ENCODE measurements at places on chromosomes 4 and X.

DNA sequence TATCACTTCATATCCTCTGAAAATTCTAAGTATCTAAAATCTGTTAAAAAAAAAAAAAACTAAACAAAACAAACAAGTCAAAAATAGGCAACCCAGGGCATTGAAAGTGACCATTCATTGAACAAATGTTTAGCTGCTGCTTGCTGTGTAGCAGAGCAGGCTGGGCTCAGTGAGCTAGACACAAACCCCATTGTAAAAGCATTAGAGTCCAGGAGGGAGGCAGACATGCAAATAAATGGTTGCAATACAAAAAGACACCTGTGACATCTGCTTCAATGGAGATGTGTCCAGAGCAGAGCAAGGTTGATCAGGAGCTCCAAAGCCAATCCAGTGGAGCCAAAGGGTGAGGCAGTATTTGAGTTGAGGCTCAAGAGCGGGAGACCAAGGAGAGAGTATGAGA lies 267.3 kb upstream of the GATB start:
- DNase-seq = no peak

- DNase-seq = no peak
Observed at GRCh38 chrX:106935175-106935574, 15.0 kb downstream of the CLDN2 start.

DNA sequence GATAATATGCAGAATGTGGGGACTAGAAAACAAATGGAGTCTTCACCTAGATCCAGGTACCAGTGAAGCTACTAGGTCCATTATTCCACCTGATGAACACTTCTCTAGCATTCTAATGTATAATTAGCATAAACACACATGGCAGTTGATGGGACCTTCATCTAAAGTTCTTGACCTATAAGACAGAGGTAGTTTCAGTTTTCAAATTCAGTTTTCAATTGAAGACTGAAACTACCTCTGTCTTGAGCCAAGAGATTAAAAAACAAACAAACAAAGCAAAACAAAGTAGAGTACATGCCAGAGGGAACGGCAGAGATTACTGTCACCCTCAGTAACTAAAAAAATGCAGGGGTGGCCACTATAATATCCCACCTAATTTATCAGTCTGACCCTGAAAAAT lies 199.9 kb upstream of the NEIL3 start:
- no peak for DNase-seq

DNA sequence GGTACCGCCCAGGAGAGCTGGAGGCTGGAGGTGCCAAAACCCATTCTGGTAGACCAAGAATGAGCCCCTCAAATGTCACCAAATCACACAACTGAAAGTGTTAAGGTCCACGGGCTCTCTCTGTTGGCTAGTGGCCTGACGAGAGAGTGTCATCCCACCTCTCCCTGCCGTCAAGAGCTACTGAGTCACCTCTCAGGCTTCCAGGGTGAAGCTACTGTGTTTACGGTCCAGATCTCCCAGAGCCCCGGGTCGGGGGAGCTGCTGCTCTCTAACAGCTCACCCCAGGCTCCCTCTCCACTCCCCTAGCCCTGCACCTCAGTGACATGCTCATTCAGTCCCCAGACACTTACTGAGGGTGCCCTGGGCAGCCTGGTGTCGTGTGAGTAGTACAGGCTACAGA lies 59.2 kb downstream of the ADGRG2 start:
- DNase-seq = peak; percentile 40

GRCh38 chr4:8724436-8725070 lies 132.0 kb downstream of the CPZ start:
- DNase-seq = no peak

- DNase-seq = peak; percentile 65
Observed at GRCh38 chr4:1356181-1356998, 9.4 kb downstream of the UVSSA start.

GRCh38 chr4:95556207-95556859 lies 7.6 kb upstream of the UNC5C start:
- no peak for DNase-seq

GRCh38 chr4:150259861-150260567 lies 181.8 kb downstream of the DCLK2 start:
- no peak for DNase-seq

DNA sequence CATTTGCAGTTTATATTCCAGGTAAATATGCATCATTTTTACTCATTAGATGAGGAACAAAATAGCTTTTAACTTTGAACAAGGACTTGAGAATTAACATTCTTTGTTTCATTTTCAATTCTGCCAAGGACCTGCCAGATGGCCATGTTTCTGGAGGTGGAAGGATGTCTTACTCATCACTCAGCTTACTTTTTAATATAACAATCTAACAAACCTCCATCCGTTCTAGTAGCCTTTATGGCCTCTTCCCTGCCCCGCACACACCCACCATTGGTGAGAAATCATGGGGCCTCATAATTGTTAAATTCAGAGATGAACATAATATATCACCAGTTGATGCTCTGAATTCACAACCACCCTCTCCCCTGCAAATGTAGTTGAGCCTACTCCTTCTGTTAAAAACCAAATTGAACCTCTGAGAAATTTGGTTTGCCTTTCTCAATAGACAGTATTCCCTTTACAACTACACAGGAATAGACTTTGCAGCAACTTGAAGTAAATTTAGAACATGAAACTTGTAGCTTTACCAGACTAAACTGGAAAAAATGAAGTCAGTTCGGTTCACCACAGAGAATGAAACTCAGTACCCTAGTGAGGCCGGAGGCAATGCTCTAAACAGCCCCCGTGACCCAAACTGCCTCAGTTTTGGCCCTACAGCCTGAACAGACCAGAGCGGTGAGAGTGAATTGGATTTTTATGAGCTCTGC lies 50.1 kb upstream of the ACSL4 start:
- DNase-seq = peak; percentile 10

- no peak for DNase-seq
Observed at GRCh38 chrX:57417827-57418226, 131.3 kb downstream of the FAAH2 start.

DNA sequence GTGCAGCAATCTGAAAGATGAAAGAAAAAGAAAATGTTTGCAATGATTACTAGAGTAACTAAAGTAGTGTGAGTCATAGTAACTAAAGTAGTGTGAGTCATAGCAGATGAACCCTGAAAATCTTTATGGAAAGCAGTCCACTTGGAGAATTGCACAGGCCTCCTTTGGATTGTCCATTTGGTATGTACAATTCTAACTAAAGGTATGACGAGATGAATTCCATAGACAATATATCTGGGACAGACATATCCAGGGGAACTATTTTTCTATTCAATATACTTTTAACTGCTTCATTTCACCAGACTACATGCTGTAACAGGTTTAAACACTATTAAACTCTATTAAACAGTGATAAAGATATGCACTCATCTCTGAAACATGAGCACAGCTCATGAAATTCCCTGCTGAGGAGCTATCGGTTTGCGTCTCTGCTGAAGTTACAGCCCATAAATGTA lies 798.7 kb downstream of the PCDH7 start:
- DNase-seq = peak; percentile 62

GRCh38 chr4:120870279-120870673 lies 52.2 kb downstream of the PRDM5 start:
- no peak for DNase-seq

GRCh38 chrX:47862680-47863079 lies 26.0 kb downstream of the ZNF81 start:
- DNase-seq = no peak

DNA sequence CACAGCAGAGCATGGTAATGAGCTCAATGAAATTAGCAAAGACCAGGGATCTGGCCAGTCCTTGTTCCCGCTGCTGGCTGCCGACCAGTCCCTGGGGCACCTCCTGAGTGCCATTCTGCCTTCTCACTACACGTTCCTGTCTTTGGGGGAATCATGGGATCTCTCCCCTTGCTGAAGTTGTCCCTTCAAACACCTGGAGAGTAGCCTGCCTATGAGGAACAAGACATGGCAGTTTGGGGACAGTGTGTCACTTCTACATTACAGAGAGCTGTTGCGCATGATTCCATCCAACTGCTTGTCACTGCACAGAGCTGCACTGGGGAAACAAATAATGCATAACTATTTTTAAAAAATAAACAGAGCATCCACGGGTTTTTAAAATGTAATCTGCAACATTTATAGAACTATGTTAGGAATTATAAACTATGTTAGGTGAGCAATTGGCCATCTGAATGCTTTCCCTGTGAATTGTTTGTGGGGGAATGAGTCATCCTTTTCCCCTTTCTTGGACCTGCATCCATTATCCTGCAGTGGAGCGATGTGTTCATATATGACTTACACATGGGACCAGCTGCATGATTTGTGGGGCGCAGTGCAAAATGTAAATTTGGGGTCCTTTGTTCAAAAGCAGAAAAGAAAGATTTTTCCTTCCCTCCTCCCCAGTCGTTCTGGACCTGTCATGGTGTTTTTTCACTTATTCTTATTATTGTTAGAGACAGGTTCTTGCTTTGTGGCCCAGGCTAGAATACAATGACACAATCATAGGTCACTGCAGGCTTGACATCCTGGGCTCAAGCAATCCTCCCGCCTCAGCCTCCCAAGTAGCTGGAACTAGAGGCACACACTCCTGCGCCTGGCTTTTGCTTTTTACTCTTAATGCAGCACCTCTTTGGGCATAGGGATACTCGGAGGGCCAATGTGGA lies 115.0 kb upstream of the TBL1X start:
- DNase-seq = peak; percentile 85

- DNase-seq = no peak
Observed at GRCh38 chr4:187436251-187436650, 559.3 kb upstream of the ZFP42 start.

GRCh38 chr4:47340914-47341313 lies 122.6 kb downstream of the COMMD8 start:
- DNase-seq = no peak

GRCh38 chr4:16055471-16055870 lies 28.4 kb downstream of the PROM1 start:
- no peak for DNase-seq

DNA sequence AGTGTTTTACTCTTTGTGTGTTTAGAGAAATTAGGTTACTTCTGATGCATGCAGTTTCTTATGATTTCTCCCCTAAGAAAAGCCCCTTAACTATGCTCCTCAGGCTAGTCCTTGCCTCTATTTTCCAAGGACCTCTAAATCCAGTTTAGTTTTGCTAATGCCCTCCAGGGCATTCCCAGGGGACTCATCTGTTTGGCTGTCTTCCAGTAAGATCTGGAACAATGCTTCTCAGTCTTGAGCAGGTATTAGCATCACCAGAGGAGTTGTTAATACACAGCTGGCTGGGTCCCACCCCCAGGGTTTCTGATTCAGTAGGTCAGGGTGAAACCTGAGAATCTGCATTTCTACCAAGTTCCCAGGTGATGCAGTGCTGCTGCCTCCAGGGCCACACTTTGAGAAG lies 56.9 kb downstream of the OTC start:
- DNase-seq = no peak

DNA sequence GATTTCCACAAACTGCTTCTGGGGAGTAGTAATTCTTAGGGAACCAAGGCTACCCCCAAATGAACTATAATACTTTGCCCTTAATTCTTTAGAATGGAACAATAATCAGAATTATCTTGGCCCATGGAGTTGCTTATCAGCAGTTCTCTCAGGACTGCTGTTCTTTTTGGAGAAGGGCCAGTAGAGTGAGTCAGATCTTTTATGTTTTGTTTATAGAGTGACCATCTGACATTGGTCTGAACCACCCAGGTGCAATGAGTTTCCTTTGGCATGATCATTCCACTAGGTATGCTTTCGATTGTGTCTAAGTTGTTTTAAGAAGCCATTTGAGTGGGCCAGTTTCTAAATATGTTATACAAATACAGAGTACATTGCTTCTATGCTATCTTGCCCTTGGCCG lies 31.8 kb downstream of the PRRG1 start:
- DNase-seq = peak; percentile 69

DNA sequence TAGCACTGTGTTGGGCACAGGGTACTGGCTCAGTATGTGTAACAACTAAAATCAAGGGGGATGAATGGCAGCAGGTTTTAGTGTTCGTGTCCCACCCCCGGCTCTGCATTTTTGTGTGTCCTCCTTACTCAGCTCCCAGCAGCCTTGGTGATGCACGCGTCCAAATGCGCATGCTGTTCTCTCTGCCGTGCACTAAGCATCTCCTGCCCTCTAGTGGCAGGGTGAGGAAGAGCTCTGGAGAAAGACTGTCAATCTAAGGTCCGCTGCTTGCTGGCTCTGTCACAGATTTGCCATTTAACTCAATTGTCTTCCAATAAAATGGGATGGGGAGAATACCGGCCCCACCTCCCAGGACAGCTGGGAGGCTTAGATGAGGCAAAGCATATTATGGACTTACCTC lies 61.4 kb downstream of the WFS1 start:
- DNase-seq = peak; percentile 38

GRCh38 chr4:95293014-95293413 lies 255.8 kb downstream of the UNC5C start:
- no peak for DNase-seq

GRCh38 chr4:95524184-95524583 lies 24.6 kb downstream of the UNC5C start:
- no peak for DNase-seq

DNA sequence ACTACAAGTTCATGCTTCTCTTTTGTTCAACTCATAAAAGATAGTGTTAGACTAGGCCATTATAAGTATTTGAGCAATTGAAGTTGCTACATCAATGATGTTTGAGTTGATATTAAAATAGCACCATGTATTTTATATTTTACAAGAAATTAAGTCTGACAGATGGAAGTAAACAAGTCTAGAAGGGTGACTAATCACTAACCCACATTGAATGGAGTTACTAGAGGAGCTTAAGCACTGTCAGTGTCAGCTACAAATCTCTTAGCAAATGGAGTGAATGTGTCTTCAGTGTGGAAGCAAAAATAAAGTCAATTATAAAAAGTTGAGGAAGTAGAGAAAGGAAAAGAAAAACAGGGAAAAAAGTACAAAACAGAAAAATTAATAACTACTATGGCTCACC lies 592.5 kb downstream of the PCDH18 start:
- peak; percentile 3 for DNase-seq

GRCh38 chrX:150759568-150760416 lies 66.6 kb downstream of the MTMR1 start:
- DNase-seq = no peak

DNA sequence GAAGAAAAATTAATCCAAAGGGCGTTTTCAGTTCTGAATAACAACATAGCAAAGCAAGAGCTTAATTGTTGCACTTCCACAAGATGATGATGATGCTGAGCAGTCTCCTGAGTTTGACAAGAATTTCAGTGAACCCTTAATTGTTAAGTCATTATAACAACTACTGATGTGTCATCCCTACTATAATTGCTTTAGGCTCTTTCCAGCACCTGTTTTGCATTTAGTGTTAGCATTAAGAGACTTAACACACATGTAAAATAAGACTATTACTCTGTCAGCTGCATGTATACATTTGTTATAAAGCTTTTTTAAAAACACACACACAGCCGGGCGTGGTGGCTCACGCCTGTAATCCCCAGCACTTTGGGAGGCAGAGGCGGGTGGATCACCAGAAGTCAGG lies 37.9 kb upstream of the GALNT7 start:
- no peak for DNase-seq

GRCh38 chr4:73832651-73833237 lies 3.7 kb upstream of the CXCL6 start:
- peak; percentile 66 for DNase-seq

All from ELR (cell line).